Germinal center (tissue), 1 donor: ENCODE measurements at places on chromosomes 13 and 19.
A peak's percentile ranks its signal among the peaks of the same experiment; 100 is the strongest.

DNA sequence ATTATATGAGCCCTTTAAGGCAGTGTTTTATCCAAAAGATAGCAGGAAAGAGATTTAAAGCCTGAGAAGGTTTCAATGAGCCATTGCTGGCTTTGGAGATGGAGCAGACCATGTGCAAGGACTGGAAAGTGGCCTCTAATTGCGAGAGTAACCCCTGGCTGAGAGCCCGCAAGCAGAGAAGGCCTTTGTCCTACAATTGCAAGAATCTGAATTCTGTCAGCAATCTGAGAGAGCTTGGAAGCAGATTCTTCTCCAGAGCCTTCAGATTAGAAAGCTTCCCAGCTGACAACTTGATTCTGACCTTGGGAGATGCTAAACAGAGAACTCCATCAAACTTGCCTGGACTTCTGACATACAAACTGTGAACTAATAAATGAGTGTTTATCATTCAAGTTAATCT lies 528.7 kb upstream of the KLF12 start:
- DNase-seq: no peak

GRCh38 chr19:18204394-18205199 lies 755 bp upstream of the RAB3A start:
- DNase-seq: no peak

DNA sequence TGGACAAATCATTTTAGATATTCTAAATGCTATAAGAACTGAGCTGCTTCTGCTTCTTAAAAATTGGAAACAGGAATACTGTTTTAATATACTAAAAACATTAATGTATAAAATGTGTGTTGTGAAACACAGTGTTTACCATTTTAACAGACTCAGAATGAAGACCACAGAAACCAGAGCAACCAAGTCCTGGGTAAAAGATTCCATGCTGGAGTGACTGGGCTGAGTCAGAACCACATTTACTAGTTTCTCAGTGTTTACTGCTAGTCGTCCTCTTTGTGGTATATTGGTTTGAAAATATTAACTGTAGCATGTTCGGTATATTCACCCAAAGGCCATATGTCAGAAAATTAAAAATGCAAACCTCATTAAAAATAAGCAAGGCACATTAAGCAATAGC lies 31.9 kb downstream of the ANKRD10 start:
- no peak for DNase-seq

- no peak for DNase-seq
Measured at GRCh38 chr13:63010072-63010658, 1594.5 kb upstream of the PCDH20 start.

DNA sequence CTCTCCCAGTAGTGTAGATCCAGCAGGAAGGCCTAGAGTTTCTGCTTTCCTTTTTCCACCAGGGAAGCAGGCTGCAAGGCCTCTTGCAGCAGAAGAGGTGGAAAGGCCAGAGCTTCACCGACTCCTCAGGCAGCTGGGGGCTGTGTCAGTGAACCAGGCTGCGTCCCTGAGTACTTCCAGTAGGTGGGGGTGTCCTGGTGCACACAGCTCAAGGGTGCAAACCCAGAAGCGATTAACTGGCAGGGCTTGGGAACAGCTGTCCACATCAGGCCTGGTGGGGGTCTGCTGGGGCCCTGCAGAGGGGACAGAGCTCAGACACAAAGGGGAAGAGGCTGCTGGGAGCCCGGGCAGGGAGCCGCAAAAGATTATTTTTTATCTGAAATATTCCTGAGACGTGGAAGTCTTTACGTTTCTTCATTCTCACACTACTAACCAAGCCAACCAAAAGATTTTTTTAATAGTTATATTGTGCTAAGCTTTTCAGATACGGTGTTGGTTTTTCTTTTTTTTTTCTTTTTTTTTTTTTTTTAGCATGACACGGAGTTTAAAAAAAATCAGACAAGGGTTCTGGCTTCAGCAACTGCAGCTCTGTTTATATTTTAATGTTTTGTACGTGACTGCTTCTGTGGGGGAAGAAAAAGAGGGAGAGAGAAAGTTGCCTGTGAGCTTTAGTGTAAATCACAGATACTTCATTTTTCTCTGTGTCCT lies 11.0 kb downstream of the TSHZ3 start:
- no peak for DNase-seq

DNA sequence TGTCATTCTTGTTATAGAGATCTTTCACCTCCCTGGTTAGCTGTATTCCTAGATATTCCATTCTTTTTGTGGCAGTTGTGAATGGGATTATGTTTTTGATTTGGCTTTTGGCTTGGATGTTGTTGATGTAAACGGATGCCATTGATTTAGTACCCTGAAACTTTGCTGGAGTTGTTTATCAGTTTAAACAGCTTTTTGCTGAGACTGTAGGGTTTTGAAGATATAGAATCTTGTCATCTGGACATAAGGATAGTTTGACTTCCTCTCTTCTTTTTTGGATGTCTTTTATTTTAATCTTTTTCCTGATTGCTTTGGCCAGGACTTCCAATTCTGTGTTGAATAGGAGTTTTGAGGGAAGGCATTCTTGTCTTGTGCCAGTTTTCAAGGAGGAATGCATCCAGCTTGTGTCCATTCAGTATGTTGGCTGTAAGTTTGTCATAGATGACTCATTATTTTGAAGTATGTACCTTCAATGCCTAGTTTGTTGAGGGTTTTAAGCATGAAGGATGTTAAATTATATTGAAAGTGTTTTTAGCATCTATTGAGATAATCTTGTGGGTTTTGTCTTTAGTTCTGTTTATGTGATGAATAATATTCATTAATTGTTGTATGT lies 16.8 kb downstream of the ZNF431 start:
- DNase-seq: no peak

GRCh38 chr19:11781295-11782057 lies 14.7 kb downstream of the ZNF441 start:
- DNase-seq: no peak

DNA sequence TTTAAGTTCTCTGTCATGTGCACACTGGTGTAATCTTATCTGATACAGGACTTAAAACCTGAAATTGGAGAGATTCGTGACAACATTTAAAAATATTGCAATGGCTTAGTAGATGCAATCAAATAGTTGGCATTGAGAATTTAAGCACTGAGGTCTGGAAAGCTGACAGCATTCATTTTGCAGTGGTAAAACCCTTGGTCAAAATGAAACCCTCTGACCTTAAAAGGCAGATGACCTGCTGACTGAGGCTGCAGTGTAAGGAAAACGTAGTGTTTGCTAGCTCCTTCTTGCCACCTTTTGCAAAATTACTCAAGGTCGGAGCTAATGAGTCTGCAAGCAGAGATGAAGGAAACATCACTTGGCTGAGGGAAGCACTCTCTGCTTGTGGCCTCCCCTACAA lies 150.6 kb downstream of the KCTD12 start:
- no peak for DNase-seq

DNA sequence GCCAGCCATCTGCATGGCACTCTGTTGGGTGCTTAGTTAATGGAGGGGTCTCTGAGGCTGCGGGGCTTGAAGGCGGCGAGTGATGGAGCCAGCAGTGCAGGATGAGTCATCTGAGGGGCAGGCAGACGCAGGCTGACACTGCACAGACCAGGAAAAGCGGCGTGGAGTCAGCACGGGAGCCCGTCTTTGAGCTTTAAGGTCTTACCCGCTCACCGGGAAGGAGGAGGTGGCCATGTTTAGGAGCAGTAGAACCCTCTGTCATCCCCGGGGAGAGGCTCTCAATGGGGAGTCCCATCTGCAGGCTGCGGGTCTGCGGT lies 13.1 kb downstream of the NAXD start:
- no peak for DNase-seq

DNA sequence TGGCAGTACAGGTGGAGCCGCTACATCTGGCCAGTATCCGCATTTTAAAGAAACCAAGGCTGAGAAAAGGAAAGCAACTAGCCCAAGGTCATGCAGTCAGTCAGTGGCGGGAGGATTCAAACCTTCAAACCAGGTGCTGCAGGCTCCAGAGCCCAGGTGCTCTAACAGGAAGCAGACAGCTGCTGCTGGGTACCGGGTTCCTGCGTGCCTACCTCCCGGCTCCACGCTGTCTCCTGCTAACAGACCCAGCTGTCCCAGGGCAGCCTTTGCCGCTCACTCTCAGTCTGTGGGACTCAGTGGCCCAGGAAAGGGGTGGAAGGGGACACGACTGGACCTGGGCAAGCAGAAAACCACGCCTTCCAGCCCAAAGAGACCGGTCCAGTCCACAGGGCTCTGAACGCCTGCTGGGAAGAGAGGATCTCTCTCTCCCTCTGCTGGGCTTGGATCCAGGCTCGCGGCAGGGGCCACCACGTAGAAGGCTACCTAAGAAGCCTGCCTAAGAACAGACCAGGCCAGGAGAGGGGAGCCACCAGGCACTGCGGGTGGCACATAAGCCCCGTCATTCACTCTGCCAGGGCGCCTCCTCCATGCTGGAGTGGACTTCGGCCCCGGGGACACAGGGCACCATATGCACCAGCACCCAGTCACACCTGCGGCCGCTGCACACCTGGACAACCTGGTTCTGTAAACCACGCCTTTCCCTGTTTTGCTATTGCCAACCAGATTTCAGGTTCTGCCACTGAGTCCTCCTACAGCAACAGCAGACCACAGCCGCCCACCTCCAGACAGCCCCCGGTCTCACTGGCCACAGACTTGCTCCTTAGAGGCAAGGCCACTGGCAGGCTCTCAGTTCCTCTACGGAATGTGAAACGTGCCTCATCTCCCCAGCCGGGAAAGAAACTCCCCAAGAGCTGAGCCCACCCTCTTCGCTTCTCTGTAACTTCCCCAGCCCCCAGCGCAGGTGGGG lies 4.6 kb downstream of the DAPK3 start:
- no peak for DNase-seq

- DNase-seq: no peak
Measured at GRCh38 chr13:27631156-27631555, 9.5 kb downstream of the POLR1D start.

- DNase-seq: peak; percentile 37
Measured at GRCh38 chr13:79393564-79394249, 12.3 kb downstream of the RBM26 start.

DNA sequence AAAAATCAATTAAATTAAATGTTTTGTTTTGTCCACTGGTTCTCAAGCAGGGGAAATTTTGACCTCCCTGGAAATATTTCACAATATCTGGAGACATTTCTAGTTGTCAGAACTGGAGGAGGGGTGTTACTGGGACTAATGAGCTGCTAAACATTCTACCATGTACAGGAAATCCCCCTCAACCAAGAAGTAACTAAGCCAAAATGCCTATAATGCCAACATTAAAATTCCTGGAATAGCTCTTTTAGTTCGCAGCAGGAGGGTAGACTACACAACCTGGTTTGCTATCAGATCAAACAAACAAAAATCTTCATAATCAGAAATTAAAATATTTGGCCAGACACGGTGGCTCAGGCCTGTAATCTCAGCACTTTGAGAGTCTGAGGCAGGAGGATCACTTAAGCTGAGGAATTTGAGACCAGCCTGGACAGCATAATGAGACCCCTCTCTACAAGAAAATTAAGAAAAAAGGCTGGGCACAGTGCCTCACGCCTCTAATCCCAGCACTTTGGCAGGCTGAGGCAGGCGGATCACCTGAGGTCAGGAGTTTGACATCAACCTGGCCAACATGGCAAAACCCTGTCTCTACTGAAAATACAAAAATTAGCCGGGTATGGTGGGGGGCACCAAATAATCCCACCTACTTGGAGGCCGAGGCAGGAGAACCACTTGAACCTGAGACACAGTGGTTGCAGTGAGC lies 13.7 kb upstream of the SMARCA4 start:
- DNase-seq: no peak

GRCh38 chr19:16446724-16447368 lies 24.9 kb downstream of the EPS15L1 start:
- DNase-seq: peak; percentile 66

- DNase-seq: no peak
Measured at GRCh38 chr13:30331331-30331771, 24.0 kb upstream of the KATNAL1 start.

DNA sequence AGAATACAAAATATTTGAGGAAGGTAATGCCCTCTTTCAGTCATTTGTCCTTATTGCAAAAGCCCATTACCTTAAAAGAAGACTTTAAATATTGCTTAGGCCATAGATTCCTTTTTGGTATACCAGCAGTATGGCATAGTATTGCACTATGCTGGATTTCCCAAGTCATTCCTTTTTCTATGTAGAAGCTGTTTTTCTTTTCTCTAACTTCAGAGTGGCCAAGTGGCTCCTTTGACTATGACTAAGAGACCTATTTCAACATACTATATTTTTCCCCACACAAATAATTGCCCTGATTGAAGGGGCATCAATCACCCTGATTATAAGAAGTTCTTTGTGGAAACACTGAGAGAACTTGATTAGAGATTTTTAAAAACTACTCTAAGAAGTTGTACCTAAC lies 68.6 kb downstream of the UFM1 start:
- DNase-seq: no peak

DNA sequence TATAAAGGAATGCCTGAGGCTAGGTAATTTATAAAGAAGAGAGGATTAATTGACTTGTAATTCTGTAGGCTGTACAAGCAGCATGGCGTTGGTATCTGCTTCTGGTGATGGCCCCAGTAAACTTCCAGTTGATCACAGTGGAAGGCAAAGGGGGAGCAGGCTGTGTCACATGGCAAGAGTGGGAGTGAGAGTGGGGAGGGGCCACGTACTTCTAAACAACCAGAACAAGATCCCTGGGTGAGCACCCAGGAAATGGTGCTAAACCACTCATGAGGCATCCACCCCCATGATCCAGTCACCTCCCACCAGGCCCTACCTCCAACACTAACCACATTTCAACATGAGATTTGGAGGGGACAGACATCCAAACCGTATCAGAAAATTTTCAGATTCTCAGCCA lies 3.0 kb upstream of the RNF113B start:
- no peak for DNase-seq

DNA sequence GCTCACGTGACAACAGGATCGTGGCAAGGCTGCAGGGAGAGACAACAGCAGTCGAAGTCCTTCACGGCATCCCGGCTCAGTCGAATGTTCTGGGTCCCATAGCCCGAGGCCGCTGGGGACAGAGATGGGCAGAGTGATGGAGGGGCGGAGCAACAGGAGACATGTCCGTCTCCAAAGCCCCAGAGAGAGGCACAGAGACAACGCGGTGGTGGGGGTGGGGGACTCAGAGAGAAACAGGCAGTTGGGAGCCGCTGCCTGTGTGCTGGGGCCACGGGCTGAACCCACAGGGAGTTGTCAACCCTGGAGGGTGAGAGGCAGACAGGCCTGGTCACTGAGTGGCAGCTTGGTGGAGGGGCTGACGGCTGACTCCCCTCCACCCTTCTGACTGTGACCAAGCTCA lies 20.4 kb downstream of the NOSIP start:
- no peak for DNase-seq

GRCh38 chr13:80037505-80037888 lies 303.4 kb downstream of the SPRY2 start:
- no peak for DNase-seq
